ENCODE measurements at places on chromosomes 4 and X.

DNA sequence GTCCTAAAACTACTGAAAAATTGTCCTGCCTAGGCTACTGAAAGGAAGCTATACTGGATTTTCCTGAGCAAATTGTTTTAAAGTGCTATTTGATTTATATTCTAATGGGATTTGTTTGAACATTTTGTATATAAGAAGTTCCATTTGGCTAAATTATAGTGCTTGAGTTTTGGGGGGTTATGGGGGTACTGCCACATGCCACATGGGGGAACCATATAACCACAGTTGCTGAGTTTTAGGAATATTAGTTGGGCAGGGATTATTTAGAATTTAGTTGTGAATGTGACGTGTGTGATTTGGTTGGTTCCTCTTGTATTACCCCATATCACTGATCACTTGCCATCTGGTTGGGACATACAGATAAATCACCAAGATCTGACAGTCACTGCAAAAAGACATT, 224.5 kb upstream of the TAPT1 start:
- DNase-seq, result no peak

- peak; percentile 6 for DNase-seq
Measured at GRCh38 chr4:13413729-13414437, 70.3 kb downstream of the RAB28 start.

GRCh38 chr4:4791299-4792111, 68.0 kb upstream of the MSX1 start:
- no peak for DNase-seq

- no peak for DNase-seq
Measured at GRCh38 chr4:154234576-154234975, 257.0 kb downstream of the DCHS2 start.

GRCh38 chr4:85637778-85638177, 162.8 kb downstream of the ARHGAP24 start:
- no peak for DNase-seq

GRCh38 chr4:8345946-8346814, 76.6 kb downstream of the HTRA3 start:
- DNase-seq, result no peak

DNA sequence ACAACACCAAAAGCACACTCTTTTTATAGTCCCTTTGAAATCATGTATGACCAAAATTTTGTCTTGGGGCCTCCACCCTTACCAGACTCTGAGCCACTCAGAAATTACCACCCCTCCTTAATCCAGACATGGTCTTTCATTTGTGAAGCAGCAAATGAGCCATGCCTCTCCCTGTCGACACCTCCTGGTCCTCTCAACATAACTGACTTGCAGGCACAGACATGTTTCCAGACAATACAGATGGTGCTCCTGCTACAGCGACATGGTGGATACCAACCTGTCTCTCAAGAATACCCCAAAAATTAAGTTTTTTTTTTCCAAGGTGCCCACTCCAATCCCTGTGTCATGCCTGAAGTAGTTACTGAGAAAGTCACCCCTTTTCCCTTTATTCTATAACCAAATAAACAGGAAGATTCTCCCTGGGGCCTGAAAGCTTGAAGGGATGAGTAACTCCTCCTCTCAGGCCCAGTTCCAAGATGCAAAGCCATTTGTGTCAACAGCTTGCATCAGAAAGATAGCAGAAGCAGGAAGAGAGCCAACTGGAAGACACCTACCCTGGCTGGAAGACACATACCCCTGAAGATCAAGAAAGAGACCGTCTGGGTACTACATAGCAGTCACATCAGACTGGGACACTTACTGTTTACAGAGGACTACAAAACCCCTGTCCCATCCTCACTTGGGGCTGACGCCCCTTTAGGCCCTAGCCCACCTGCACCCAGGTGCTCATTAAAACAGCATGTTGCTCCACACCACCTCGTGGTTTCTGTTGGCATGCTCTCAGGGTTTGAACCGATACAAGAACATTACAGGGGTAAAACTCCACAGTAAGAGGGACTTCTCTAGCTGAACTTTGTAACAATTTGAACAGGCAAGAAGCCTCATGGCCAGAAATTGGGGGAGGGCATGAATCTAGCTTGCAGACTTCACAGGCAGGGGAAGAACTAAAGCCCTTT, 5.5 kb upstream of the UGT2B17 start:
- no peak for DNase-seq

DNA sequence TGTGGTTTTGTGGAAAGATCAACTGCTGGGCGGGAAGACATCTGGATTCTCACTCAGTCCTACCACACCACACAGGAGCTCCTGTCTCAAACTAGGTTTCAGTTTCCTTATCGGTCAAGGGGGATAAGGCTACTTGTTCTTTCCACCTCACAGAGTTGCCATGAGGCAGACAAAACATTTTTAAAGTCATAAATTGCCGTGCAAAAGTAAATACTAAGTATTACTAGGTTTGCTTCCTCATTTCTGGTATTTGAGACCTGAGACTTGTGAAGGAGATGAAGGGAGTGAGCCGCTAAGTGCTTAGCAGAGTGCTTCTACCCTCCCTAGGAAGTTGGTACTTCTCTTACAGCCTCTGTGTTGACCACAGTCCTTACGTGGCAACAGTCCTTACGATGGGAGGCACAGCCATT, 1.5 kb downstream of the LAP3 start:
- DNase-seq, result no peak

DNA sequence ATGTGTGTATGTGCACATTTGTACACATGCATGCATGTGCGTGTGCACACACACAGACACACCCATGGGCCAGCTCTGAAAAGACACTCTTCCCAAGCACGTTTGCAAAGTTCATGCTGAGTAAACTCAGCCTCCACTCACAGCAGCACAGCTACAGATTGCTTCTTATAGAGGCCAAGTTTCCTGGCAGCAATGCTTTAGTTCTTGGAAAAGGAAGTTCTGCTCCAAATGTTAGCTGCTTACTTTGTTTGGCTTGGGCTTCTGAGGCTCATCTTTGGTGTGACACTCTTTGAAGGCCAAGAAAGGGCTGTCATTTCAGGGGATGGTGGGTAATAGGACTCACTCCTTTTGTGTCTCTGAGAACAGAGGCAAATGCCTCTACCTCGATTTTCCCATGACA, 6.6 kb downstream of the PLP1 start:
- no peak for DNase-seq

Measured in heart right ventricle (tissue), 16 donors.